ENCODE measurements at places on chromosomes 1 and 21. TPM values are rescaled to one million over a fixed set of nuclear protein-coding genes. Genes with fewer than 3 reads are reported as not detected.

DENND1B gene
- total RNA-seq = 9.7 TPM

CSDE1 gene
- 967 TPM for total RNA-seq

NUDT4B gene
- 26.1 TPM for total RNA-seq

RSPH1 gene
- 0.13 TPM for total RNA-seq

TTC39A gene
- 3.3 TPM for total RNA-seq

AMY2A gene
- total RNA-seq = not detected

CLDN17 gene
- not detected for total RNA-seq

OR2L5 gene
- total RNA-seq = not detected

FGR gene
- not detected for total RNA-seq

FYB2 gene
- not detected for total RNA-seq

RPS8 gene
- 1,276 TPM for total RNA-seq

KIF14 gene
- 7.4 TPM for total RNA-seq

OVAAL gene
- total RNA-seq = not detected

Data from aortic smooth muscle cell (primary cell).